Stimulated activated CD8-positive, alpha-beta memory T cell treated with anti-CD3 and anti-CD28 coated beads, Interleukin-4, amount 100 ng/mL, for 48 hours (primary cell): ENCODE measurements at places on chromosomes 3 and 15.

DNA sequence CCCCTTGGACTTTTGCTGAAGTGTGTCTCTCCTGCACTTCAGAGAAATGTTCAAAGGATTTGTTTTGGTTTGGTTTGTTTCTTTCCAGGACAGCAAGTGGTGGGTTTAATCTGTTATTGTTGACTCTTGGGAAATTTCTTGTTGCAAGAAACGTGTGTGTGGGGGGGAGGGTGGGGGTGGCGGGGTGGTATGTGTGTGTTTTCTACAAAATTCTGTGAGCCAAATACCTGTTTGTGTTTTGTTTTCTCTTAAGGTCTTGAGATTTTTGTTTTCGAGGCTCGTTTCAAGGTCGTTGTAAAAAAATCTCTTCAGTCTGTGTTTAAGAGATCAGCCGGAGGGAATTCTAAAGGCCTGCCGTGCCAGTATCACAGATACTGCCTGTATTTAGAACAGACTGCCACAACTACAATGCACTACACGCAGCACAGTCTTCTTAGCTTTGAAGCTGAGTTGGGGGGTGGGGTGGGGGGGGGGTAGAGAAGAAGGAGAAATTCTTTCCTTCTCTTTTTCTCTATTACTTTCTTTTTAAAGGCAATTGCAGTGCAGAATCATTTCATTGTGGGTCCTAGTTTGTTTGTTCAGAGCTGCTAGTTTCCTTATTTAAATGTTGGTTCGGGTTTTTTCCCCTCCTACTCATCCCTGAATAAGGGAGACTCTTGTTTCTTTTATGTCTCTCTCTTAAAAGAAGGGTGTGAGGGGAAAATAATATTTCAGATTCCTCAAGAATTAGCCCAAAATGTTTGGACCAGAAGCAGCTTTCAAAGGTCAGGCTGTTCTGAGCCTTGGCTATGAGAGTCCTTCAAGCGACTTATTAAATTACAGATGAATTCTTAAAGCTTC lies 1.4 kb upstream of the BCL6 start:
- no peak for DNase-seq

DNA sequence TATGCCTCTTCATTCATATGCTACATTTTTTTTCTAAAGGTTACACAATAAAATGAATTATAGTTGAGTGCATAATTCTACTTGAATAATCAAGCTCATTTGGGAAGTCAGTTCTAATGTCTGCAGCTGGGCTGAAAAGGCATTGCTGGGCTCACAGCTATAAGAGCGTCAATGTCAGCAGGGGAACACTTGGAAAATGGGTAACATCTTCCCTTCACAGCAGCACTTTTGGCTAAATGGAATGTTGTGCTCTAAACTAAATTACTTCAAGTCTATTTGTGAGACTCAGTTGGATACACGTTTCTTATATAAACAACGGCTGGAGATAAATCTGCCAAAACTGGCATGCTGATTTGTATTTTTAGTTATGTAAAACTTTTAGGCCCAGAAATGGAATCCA lies 357.8 kb downstream of the TBL1XR1 start:
- DNase-seq, result no peak

GRCh38 chr15:45179221-45179985 lies 8.4 kb downstream of the SHF start:
- peak; percentile 67 for DNase-seq

DNA sequence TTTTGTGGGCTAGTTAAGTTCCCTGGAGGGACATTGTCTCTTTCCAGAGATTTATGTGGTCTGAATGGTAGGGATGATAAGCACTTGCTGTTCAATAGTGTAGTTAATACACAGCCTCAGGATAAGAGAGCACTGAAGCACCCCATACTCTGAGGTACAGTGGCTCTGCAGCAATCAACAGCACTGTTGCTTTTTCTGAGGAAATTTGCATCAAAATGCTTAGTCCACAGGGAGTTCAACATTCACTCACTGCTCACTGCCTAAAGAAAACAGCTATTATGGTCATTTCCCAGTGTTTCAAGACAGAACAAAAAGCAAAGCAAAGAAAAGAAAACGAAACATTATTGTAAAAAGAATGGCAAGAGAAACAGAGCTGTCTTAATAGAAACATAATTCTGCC lies 441.9 kb downstream of the PLOD2 start:
- DNase-seq, result no peak

DNA sequence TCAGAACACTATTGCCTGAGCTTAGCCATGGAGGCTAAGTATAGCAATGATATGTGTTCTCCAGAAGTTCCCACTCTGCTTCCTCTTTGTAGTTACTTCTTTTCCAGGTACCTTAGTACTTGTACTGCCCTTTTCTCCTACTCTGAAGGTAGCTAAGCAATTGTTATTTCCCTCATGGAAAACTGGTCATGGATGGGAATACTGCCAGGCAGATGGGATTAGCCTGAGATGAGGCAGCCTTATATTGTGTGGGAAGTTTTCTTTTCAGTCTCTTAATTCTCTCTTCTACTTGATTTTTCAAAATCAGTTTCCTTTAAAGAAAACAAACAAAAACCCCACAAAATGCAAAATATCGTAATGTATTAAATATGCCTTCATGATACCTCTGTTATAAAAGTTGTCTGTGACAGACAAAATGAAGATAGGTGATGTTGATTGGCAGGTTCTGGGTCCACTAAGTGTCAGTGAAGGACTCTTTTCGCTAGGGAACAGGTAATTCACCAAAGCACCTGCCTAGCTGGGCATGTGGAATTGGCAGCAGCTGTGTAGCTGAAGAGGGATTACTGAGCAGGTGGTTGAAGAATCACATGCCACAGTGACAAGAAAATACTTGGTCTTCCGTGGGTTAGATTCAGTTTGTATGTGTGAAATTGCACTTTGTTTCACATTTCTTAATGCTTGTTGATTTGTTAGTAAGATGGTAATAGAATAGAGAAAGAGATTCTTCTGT lies 4.1 kb downstream of the ZNF609 start:
- DNase-seq, result no peak

- no peak for DNase-seq
Measured at GRCh38 chr3:126416943-126417342, 22.2 kb downstream of the CFAP100 start.

DNA sequence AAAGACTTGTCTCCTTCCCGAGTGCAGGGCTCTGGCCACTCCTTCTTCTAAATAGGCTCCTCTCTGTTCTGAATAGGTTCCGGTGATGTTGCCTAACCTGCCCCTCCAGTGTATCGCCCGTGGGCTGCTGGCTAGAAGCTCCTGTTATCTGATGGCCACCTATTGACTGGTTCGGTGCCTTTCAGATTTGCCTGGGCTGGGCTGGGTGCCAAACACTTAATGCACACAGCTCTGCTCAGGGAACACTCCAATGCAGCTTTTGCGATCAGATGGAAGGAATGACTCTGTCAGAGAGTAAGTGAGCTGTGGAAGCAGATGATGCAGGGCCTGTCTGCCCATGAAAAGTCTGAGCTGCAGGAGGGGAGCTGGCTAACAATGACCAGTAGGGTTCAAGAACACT lies 112.9 kb downstream of the CORO2B start:
- no peak for DNase-seq

DNA sequence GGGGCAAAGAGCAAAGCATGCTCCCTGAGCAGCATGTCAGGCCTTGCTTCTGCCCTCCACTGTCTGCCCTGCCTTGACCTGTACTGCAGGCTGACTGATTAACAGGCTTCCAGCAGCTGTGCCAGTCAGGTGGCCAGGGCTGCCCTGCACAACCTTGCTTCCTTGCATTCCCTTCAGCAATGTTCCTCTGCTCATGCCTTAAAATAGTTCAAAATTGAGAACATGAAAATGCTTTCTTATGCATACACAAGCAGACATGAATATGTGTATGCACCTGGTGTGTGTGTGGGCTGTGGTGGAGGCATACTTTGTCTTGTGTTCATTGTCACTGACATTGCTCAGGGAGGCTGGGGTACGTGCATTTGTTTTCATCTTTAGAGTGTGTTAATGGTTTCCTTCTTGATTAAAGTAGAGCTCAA lies 1.2 kb upstream of the SLC22A13 start:
- no peak for DNase-seq

GRCh38 chr15:79903626-79904025 lies 6.8 kb upstream of the MTHFS start:
- no peak for DNase-seq

DNA sequence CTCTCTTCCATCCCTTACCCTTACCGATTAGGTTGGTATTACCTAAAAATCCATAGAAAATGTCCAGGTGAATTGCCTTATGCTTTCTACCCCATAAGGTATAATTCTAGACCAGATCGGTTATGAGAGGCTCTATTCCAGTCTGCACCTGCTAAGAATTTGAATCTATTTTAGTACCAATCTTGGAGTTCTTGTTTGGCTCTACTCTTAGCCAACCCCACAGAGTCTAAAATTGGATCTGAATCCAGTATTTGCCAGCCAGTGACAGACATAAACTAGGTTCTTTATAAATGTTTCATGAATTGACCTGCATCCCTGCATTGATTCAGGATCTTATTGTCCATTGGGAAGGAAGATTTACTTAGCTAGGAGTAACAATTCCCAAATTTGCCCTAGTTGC lies 6.5 kb downstream of the KLHL24 start:
- no peak for DNase-seq
